Urothelium cell line (cell line): ENCODE measurements at places on chromosomes 4 and X.
A peak's percentile ranks its signal among the peaks of the same experiment; 100 is the strongest.

DNA sequence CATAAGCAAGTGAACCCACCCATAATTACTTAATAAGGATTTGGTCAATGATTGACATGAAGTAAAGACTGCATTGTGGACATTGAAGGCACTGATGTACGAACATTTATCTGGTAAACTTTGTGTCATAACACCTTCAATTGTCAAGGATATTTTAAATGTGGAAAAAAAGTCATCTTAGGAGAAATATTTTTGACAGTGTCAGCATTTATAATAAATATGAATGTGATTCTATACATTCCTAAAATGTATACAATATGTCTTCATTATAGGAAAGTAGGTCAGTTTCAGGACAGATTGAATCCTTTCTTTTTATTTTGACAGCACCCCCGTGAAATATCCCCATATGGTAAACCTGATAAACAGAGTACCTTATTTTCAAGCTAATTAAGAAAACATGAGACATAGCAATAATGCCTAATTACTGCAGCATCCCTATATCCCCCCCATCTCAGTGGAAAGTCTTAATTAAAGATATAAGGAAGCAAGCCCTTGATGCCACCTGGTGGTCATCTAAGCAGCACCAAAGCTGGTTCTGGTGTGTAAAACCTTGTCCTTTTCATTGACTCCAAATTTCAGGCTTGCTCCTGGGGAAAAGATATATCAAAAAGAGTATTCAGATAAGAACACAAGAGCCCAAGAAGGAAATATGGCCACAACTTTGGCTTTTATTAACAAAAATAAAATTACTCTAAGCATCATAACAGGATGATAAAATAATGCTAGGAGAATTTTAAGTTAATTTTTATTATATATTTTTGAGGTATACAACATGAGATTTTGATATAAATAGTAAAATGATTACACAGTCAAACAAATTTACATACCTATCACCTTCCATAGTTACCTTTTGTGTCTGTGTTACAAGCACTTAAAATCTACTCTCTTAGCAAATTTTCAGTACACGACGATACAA, 379.7 kb downstream of the TLL1 start:
- DNase-seq = peak; percentile 4

GRCh38 chr4:10160281-10160856, 43.8 kb upstream of the WDR1 start:
- no peak for DNase-seq

DNA sequence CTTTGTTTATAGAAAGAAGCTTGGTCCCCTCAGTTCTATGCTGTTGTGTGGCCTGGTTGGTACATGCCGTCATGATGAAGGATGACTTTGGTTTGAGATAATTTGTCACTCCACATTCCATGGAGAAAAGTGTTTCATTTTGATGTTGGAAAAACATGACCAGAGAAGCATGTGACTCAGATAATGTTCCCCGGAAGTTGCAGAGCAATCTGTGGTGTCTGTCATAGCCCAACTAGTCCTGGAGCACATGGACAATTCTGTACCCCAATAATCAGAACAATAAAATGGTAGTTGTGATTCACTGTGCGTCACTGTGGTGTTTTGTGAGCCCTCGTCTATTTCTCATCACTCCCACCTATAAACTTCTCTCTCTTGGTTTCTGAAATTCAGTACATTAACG, 85.1 kb downstream of the PDK3 start:
- no peak for DNase-seq

GRCh38 chr4:41725254-41725653, 23.3 kb downstream of the PHOX2B start:
- DNase-seq = no peak

DNA sequence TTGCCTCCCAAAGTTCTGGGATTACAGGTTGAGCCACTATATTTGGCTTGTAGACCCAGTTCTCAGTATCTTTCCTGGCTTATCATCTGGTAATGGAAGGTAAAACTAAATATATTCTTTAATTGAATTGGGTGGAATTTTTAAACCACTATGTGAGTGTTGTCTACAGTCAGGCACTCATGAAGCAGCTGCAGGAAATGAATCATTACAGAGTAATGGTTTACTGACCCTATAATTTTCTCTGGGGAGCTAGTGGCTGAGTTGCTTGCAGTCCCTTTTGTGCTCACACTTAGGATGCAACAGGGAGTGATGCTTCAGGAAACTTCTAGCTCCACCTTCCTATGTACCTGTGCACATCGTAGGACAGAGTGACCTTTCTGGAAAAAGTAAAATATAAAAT, 4.1 kb upstream of the UGT2B7 start:
- peak; percentile 18 for DNase-seq

GRCh38 chrX:53714580-53715345, 28.2 kb upstream of the HUWE1 start:
- peak; percentile 8 for DNase-seq

DNA sequence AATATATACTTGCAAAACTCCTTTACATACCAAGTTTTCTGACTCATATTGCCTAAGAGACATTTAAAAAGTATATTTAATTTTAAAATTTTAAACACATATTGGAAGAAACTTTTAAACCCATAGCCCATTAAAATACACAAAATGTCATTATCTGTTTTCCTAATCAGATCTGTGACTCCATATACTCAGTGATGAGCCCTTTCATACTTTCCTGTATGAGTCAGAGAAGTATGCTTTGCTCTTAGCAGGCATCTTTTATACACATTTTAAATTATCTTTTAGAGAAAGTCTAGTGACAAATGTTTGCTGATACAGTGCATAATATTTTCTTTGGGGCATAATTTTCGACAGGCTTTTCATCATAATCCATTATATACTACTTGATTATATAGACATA, 26.4 kb downstream of the SPIN3 start:
- DNase-seq = no peak

DNA sequence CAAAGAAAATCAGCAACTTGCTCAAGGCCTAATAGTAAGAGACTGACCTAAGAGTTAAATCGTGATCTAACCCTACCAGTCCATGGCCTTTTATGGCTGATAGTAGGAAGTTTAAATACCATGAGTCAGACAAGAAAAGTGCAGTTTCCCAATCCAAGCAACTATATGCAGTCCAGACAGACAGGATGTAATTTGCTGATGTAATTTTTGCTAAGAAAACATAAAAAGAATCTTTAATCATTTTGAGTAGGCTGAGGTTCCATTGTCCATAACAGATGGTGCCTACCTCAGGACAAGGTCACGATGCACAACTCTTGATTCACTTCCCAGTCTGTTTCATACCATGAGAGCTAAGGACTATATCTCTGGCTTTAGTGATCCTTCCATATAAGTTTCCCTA, 317.5 kb upstream of the GRIA3 start:
- DNase-seq = no peak

GRCh38 chr4:21765810-21766407, 182.7 kb downstream of the KCNIP4 start:
- DNase-seq = peak; percentile 33

GRCh38 chr4:1948892-1949436, 59.8 kb downstream of the NELFA start:
- no peak for DNase-seq

DNA sequence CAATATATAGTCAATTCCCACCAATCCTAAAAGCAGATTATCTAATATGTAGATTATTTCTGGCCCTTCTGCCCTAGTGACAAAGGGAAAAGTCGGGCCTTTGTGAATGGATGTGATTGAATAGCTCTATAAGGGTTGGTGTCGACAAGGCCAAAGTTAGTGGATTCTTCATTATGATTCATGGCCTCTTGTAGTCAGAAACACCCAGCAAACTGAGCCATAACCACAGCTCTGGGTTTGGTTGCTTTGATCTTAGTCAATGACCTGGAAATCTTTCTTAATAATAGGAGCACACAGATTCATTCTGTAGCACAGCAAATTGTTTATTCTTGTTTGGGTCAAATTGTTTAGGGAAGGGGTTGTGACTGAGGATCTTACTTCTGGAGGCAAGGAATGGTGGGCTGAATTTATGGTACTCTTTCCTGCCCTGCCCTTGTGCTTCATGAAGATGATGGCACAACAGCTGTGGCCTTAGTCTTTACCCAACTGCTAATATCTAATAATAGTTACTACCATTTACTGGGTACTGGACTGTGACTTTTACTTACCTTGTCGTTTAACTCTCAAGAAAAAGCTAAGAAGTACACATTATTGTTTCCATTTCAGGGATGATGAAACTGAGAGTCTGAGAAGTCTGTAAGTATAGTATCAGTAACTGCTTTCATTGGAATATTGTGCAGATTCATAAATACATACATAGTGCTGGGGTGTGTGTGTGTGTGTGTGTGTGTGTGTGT, 74.0 kb downstream of the AFF2 start:
- DNase-seq = peak; percentile 3

GRCh38 chr4:129335276-129335675, 239.3 kb downstream of the C4orf33 start:
- no peak for DNase-seq
